Tibial nerve (tissue), 4 donors: ENCODE measurements at places on chromosomes 11 and 22.

- DNase-seq: no peak
Measured at GRCh38 chr22:37054600-37055365, 3.2 kb downstream of the KCTD17 start.

DNA sequence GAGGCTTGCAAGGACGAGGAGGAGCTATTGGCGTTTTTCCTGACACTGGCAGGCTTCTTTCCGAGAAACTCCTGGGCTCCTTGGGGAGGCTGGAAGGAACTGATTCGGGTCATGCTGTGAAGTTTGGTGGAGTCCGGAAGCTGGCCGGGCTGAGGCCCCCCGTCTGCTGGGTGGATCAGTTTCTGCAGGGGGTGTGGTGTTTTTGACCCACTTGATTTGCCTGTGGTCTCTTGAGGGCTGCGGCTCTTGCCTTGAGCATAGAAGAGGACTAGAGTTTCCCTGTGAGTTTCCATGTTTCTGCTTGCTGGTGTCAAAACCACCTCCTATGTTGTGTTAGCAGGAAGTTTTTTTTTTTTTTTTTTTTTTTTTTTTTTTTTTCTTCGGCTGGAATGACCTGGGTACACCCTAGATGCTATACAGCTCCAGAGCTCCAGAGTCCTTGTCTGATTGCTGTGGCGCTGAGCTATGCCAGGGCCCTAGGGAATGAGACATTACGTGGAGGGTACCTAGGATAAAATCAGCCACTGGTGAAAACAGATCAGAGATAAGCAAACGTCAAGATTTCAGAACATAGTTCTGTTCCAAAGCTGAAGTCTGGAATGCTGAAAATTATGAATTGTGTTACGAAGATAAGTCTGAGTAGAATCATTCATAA is 728 bp downstream of the TBC1D22A start:
- peak; percentile 51 for DNase-seq

DNA sequence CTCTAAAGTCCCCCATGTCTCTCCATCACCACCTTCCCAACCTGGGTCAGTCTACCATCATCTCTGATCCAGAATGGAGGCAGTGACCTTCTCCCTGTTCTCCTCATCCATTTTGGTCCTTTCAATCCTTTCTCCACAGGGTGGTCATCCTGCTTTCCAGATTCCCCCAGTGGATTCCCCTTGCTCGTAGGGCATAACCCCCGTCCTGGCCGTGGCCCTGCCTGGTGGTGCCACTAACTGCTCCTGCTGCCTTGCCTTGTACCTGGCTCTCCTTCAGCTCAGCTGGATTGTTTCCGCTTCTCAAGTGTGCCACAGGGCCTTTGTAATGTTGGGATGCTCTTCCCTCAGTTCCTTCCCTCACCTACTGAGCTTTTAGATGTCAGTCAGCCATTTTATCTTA is 81.6 kb downstream of the MYO7A start:
- no peak for DNase-seq

- no peak for DNase-seq
Measured at GRCh38 chr22:37267135-37267587, 15.1 kb upstream of the CYTH4 start.

GRCh38 chr22:33255791-33256190 is 197.6 kb upstream of the SYN3 start:
- DNase-seq: no peak

DNA sequence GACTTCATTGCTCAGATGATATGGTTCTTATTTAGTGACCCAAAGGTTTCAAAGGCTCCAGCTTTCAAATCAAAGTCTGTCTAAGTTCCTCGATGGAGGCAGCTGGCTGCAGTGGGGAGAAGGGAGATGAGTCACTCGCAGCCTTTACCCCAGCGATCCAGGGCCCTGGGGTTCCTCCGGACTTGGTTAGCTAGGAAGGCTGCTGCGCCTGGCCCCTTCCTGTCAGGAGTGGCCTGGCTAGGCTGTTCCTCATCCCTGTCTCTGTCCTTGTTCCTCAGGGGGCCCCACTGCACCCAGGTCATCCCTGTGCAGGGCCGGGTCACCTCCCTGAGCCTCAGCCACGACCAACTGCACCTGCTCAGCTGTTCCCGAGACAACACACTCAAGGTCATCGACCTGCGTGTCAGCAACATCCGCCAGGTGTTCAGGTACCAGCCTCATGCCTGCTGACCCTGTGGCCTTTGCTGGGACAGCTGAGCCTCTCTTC is 13.9 kb downstream of the ATG16L2 start:
- DNase-seq: no peak

- no peak for DNase-seq
Measured at GRCh38 chr11:30631148-30631547, 45.0 kb upstream of the MPPED2 start.

DNA sequence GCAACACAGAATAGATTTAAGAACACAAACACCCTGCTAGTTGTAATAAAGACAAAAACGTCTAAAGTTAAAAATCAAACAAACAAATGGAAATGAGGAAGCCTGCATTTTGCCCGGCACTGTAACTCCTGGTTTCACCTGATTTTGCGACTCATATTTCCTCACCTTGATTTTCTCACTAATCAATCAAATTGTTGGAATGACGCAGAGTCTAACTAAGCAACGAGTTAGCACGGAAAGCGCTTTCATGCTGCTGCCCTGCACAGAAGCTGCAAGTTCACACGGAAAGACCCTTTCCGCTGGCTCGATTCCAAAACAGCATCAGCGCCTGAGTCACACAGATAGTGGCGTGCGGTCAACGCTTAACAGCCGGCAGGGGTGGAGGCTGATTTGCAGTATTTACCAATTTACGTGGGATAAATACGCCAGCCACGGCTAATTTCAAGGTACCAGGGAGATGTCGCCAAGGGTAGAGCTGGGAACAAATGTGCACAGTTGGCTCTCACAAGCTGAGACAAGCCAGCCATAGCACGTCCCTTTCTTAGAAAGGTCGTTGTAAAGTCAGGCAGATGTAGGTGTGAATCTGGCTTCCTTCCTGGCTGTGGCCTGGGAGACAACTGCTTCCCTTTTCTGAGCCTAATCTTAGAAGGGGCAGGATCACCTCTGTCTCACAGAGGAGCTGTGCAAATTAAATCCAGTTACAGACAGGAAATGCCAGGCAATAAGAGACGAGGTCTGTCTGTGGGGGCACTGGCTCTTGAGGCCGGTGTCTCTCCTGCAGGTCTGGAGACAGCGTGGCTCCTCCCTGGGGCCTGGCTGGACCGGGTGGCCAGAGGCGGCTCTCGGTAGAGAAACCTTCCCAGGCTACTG is 76.9 kb upstream of the TTLL12 start:
- DNase-seq: no peak

DNA sequence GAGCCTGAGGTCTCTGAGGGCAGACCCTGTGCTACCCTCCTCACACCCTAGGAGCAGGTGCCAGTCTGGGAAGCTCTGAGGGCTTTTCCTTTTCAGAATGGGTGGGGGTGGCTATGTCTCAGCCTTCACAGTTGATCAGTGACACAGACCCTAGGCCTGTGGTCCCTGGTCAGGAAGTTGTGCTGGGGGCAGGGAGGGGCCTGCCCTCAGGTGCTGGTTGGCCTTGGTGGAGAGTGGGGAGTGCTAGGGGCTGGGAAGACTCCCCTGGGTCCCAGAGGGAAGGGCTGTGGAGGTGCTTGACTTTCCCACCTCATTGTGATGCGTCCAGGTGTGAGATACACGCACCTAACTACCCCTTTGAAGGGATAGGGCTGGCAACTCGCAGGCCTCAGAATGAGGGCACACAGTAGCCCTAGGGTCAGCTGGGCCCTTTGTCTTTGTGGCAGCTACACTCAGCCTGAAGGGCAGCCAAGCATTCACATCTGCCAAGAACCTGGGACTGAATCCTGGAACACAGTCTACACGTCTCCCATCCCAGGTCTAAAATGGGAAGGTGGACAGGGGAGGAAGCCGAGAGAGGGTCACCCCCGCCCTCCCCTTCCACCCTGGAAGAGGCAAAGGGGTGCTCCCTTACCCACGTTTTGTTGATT is 31.2 kb upstream of the ATXN10 start:
- no peak for DNase-seq

DNA sequence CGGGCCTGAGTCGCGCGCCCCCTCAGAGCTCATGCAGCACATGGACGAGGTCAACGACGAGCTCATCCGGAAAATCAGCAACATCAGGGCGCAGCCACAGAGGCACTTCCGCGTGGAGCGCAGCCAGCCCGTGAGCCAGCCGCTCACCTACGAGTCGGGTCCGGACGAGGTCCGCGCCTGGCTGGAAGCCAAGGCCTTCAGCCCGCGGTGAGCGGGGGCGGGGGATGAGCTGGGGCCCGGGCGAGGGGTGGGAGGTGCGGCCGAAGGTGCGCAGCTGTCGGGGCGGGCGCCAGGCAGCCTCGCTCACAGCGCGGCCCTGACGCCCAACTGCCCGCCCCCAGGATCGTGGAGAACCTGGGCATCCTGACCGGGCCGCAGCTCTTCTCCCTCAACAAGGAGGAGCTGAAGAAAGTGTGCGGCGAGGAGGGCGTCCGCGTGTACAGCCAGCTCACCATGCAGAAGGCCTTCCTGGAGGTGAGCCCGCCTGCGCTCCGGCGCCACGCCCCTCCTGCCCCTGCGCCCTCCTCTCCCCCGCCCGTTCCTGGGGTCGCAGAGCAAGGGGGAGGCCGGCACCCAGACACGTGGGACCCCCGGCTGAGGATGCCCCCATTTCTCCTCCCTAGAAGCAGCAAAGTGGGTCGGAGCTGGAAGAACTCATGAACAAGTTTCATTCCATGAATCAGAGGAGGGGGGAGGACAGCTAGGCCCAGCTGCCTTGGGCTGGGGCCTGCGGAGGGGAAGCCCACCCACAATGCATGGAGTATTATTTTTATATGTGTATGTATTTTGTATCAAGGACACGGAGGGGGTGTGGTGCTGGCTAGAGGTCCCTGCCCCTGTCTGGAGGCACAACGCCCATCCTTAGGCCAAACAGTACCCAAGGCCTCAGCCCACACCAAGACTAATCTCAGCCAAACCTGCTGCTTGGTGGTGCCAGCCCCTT is 20.5 kb downstream of the EPS8L2 start:
- no peak for DNase-seq
